ENCODE measurements at places on chromosomes 12 and 14.
A peak's percentile ranks its signal among the peaks of the same experiment; 100 is the strongest.

DNA sequence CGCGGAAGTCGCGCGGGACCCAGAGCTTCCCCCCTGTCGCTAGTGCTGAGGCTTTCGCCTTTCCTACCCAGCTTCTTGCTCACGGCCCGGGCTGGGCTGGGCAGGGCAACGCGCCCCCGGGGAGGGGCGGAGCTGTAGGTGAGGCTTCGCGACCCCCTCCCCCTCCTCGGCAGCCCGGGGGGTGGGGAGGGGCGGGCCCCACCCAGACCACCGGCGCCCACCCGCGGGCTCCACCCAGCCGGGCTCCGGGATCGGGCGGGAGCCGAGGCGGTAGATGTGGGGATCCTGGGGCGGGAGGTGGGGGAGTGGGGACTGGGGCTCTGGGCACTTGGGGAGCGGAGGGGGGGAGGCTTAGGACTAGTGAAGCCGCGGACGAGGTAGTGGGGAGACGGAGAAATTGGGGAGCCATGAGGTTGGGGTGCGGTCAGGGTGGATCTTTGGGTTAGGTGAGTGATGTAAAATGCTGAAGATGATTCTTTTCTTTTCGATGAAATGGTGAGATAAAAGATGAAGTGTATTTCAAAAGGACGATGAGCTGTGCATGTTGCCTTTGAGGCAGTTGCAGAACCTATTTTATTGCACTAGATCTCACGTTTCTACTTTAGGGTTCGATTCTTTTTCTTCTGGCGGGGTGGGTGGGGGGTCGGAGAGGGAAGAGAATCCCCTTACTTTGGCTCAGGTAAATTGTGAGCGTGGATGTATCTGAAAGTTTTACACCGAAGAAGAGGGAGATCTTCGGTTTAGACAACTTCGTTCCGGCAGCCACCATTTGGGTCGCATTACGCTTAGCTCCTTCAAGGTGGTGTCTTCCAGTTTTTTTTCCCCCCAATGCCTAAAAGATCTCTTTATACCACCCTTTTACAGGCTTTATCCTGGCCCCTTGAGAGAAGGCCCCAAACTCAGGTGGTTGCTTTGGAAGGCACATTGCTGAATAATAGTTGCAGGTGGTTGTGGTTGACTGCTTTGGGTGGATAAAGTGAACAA, 619 bp downstream of the ERC1 start:
- DNase-seq = no peak

DNA sequence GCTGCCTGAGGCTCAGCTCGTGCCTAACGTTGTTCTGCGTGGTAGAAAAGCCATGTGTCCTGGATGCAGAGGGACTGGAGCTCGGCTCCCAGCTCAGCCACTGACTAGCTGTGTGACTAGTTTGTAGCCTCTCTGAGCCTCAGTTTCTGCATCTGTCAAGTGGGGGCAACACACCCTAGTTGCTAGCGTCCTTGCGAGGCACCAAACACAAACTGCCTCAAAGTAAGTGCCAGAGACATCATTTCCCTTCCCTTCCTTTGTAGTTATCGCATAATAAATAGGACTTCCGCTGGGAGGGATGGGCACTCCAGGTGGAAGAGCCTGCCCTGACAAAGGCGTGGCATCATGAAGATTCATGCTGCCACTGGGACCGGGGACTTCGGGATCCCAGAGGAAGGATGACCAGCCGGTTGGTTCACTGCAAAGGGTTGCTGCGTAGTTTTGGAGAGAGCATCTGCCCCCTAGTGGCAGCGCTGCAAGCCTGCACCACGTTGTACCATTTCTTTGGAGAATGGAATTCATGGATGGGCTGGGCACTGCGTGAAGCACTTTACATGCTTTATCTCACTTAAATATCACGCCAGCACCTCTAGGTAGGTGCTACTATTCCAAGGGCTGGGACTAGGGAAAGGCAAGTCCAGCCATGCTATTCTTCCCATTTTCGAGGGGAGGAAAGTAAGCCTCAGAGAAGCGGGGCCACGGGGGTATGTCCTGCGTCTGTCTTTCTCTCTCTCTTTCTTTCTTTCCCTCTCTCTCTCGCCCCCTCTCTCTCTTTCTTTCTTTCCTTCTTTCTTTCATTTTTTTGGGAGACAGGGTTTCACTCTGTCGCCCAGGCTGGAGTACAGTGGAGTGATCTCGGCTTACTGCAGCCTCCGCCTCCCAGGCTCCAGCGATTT, 4.6 kb downstream of the CCDC197 start:
- DNase-seq = peak; percentile 25

- DNase-seq = no peak
Observed at GRCh38 chr12:89346741-89347324, 5.5 kb downstream of the DUSP6 start.

- DNase-seq = no peak
Observed at GRCh38 chr12:103441437-103442181, 54.2 kb downstream of the C12orf42 start.

GRCh38 chr14:91774140-91775096, 42.5 kb upstream of the CATSPERB start:
- no peak for DNase-seq

- DNase-seq = no peak
Observed at GRCh38 chr12:82948491-82948890, 261.8 kb downstream of the TMTC2 start.

DNA sequence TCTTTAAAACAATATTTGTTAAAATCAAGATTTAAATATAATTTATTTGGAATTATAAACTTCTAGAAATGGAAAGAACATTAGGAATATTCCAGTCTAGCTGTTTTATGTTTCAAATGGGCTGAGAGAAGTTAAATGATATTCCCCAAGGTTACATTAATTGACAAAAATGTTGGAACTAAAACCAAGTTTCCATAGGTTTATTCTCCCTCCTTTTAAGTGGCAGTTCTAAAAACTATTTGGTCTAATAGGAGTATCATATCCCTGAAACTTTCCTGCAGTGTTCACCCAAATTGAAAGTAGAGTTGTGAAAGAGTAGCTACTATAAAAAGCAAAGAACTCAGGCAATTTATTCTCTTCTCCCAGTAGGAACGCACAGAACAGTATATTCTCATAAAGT, 1185.5 kb downstream of the LRFN5 start:
- no peak for DNase-seq

DNA sequence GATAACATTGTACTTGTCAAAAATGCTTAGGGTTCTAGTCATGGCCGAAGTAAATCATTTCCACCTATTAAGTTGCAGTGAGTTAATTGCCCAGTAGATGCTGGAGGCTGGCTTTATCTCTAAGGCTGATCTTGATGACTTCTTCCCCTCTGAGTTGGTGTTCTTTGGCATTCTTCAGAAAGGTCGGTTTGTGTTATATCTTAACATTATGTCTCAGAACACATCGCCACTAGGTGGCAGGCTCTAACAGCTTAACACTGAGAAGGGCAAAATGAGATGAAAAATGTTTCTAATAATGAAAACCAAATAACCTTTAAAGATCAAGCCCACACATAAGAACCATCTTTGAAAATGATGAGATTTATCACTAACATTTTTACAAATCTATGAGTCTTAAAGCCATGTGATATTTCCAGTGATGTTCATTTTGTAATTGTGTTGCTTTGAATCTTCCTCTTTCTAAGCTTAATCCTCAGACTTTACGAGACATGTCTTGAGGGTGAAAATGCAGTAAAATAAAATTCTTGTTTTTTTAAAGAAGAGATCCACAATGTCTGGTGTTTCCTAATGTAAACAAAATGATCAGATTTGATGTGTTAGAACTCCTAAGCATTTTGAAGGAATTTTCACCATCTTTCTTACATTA, 28.6 kb downstream of the SUDS3 start:
- no peak for DNase-seq

- no peak for DNase-seq
Observed at GRCh38 chr12:89081719-89082369, 270.5 kb downstream of the DUSP6 start.

GRCh38 chr14:59583755-59584154, 7.1 kb upstream of the CCDC175 start:
- no peak for DNase-seq

- no peak for DNase-seq
Observed at GRCh38 chr12:40525054-40525453, 167.2 kb upstream of the CNTN1 start.
